ENCODE measurements at places on chromosomes 13 and 19. TPM values are rescaled to one million over a fixed set of nuclear protein-coding genes. Genes with fewer than 3 reads are reported as not detected.

DNA sequence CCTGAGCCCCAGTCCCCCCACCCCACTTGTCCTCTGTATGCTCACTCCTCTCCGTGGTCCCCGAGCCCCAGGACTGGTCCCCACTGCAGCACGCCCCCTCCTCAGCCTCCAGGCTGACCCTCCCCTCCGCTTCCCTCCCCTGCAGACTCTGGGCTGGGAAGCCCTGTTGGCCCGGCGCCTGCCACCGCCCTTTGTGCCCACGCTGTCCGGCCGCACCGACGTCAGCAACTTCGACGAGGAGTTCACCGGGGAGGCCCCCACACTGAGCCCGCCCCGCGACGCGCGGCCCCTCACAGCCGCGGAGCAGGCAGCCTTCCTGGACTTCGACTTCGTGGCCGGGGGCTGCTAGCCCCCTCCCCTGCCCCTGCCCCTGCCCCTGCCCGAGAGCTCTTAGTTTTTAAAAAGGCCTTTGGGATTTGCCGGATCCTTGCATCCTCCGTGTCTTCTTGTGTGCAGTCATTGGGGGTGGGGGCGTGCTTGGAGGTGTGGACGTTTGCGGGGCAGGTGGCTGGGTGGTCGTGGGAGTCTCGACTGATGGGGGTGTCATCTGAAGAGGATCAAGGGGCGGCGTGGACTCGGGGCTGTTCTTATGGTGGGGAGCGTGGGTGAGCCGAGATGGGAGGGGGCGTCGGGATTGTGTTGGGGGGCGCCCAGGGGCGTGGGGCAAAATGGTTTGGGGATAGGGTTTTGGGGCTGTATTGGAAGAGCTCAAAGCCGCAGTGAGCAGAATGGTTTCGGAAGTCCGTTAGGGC, 3.5 kb downstream of the PTGER1 start:
- no peak for DNase-seq

GRCh38 chr13:95679722-95680121, 2.8 kb downstream of the DNAJC3 start:
- DNase-seq = no peak

GRCh38 chr13:114151565-114152284, 19.3 kb upstream of the RASA3 start:
- peak; percentile 73 for DNase-seq

GRCh38 chr19:21483589-21484170, 21.7 kb upstream of the ZNF429 start:
- peak; percentile 43 for DNase-seq

Gene MADCAM1
- not detected for total RNA-seq

Gene TMEM221
- not detected for total RNA-seq

- no peak for DNase-seq
Measured at GRCh38 chr13:93004919-93005318, 221.7 kb upstream of the GPC6 start.

DNA sequence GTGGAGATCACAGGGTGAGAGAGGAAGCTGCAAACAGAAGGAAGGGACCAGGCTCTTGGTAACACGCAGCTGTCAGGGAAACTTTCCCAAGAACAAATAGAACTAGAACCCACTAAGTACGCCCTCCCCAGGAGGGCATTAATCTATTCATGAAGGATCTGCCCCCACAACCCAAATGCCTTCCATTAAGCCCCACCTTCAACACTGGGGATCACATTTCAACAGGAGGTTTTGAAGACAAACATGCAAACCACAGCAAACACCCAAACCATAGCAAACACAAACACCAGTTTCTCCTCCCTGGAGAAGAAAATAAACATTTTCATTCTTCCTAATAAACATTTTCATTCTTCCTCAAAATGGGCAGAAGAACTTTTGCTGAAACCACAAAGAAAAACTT, 329.6 kb downstream of the EFNB2 start:
- no peak for DNase-seq

- no peak for DNase-seq
Measured at GRCh38 chr13:95020298-95020987, 280.8 kb downstream of the ABCC4 start.

GRCh38 chr13:46899801-46900200, 2.9 kb upstream of the HTR2A start:
- DNase-seq = no peak

DNA sequence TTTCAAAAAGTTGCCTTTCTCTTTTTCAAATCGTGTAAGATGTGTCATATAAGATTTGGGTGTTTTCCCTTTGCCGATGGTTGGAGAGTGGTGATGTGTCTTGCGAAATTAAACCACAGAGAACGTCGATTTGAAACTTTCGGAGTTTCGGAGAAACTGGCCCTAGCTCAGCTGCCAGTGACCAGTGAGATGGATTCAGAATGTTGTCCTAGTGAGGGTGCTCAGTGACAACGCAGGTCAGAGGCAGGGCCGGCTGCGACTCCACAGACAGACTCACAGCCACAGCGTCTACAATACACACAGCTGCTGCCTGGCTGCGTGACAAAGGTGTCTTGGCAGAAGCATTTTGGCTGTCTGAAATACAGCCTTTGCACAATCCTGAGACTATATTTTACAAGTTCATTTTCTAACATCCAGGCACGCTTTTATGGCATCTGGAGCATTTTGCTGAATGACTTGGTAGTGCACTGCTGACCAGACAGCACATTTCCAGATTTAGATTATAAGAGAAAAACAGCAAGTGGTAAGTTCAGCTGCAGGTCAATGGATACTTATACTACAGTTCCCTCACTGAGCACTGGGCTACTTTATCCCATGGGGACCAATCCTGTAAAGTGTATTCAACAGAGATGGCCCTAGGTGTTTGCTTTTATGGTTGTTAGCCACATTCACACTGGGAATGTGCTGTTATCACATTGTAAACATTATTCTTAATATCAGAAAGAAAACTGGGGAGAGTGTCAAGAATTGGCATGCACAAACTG, 207.5 kb downstream of the KCNRG start:
- DNase-seq = no peak

GRCh38 chr13:25607096-25607495, 235.3 kb downstream of the ATP8A2 start:
- DNase-seq = no peak

DNA sequence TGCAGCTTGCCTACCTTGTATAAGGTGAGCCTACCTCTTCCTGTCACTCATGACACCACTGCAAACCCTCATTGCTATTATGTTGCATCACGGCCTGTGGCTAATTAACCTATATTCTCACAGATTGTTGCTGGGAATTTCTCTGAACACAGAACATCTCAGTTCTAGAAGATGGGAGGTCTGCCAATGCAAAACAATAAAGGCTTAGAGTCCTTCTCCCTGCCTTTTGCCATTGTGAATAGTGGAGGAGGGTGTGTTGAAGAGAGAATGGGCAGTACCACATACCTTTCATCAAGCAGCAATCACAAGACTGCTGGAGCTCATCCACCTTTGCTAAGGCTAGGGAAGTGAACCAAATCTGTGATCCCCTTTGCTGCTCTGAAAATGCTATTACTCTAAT, 34.4 kb downstream of the WDFY2 start:
- DNase-seq = no peak

- no peak for DNase-seq
Measured at GRCh38 chr13:112642090-112642460, 47.8 kb upstream of the ATP11A start.

Gene NBEA
- 0.15 TPM for total RNA-seq

Gene SOX1
- not detected for total RNA-seq

Gene TNFSF11
- total RNA-seq = not detected

DNA sequence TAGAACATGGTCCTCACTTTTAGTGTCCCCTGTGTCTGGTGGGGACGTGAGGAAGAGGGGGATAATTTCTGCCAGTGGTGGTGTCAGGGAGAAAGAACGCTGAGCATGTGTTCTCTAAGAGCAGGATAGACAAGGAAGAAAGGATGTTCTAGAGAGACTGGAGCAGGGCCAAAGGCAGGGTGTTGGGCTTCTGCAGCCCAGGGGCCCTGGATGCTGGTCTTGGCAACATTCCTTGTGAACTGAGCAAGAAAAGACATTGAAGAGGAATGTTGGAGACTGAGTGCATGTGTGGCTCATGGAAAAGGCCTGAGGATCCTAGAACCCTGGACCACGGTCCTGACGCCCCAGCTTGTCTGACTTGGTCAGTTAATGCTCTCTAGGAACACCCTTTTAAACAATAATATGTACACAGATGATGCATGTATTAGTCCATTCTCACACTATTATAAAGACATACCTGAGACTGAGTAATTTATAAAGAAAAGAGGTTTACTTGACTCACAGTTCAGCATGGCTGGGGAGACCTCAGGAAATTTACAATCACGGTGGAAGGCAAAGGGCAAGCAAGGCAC, 33.6 kb upstream of the SLC10A2 start:
- DNase-seq = no peak

Gene MAP4K1
- total RNA-seq = 221 TPM

Gene MBD3
- total RNA-seq = 64.6 TPM

DNA sequence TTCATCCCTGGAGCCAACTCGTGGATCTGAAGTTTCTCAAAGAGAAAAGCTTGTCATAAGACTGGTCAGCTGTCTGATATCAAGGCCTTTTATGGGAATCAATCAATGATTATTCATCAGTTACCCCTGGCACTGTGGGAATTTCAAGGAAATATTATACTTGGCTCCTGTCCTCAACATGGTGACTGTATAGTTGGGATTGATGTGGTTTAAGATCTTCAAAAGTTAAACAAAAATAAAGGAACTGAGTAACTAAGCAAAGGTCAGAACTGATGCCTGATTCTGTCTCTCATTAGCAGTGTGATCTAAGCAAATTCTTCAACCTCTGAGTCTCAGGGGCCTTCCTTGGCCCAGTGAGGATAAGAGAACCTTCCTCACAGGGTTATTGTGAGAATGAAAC, 22.2 kb upstream of the SERPINE3 start:
- no peak for DNase-seq

Gene CYP4F8
- not detected for total RNA-seq
